Endodermal cell (in vitro differentiated cells): ENCODE measurements at places on chromosomes 7 and 10. TPM values are rescaled to one million over a fixed set of nuclear protein-coding genes. Genes with fewer than 3 reads are reported as not detected.

- no peak overlapping the region for H3K27ac ChIP-seq
- no peaks in the 10 kb centered on the region for H3K27me3 ChIP-seq
- DNase-seq: no peak
- peaks cover 4% of the 10 kb centered on the region for H3K36me3 ChIP-seq
- H3K4me3 ChIP-seq: no peak overlapping the region
Observed at GRCh38 chr10:63313066-63313717, 152.6 kb downstream of the JMJD1C start.

DNA sequence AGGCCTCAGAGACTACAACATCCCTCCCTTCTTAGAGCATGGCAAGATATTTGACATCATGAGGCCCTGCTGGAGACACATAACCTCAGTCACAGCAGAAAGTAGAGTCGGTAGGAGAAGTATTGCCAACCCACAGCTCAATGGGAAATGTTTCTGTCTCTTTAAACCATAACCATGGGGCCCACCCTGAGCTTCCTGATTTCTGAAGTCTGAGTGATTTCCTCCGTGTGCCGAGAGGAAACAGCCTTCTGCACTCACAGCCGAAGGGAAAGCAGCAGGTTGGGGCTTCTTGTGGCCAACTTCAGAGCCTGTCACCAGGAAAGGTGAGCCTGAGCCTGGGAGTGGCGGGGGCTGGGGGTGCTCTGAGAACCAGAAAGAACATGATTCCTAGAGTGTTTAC is at the start of gene GIMAP1:
Gene GIMAP1, plus strand, starts transcription at position 246 of the 400 bp plus-strand sequence. CDS start 2,435 bp downstream, outside the sequence.
- no peak within 1 kb of the TSS for H3K4me3 ChIP-seq
- H3K27me3 ChIP-seq: peaks cover 49% of the 10 kb centered on the region
- DNase-seq: no peak
- H3K4me1 ChIP-seq: no peaks in the 10 kb centered on the region

- peak; percentile 31 for DNase-seq
- H3K27me3 ChIP-seq: no peaks in the 10 kb centered on the region
- no peaks in the 10 kb centered on the region for H3K4me1 ChIP-seq
- no peaks in the 10 kb centered on the region for H3K36me3 ChIP-seq
- H3K27ac ChIP-seq: no peak overlapping the region
Observed at GRCh38 chr7:132114411-132114810, 461.9 kb downstream of the PLXNA4 start.

- H3K4me1 ChIP-seq: no peaks in the 10 kb centered on the region
- no peaks in the 10 kb centered on the region for H3K27me3 ChIP-seq
- H3K36me3 ChIP-seq: peaks cover 82% of the 10 kb centered on the region
- DNase-seq: no peak
- no peak overlapping the region for H3K27ac ChIP-seq
Observed at GRCh38 chr7:44056681-44057080, 8.7 kb downstream of the PGAM2 start.

DNA sequence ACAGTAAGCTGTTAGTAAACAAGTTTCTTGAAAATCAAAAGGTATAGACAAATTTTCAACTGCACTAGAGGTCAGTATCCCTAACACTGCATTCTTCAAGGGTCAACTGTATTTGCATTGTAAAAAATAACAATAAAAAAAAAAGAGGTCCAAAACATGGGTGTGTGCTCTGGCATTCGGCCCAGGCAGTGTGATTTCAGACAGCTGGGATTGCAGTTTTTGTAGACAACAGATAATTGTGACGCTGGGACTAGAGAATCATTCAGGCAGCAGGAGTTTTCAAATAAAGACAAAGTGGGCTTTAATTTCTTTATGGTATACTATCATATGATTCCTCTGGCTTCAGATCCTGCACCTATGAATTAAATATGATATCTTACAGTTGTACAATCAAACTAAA is 543.2 kb upstream of the SEMA3D start:
- no peak for DNase-seq
- no peaks in the 10 kb centered on the region for H3K27me3 ChIP-seq
- no peaks in the 10 kb centered on the region for H3K36me3 ChIP-seq
- H3K27ac ChIP-seq: no peak overlapping the region
- H3K4me1 ChIP-seq: peaks cover 13% of the 10 kb centered on the region

The WNT2 gene
- total RNA-seq: not detected in 3 replicates
